ENCODE measurements at places on chromosomes 2 and 18. TPM values are rescaled to one million over a fixed set of nuclear protein-coding genes. Genes with fewer than 3 reads are reported as not detected.

DNA sequence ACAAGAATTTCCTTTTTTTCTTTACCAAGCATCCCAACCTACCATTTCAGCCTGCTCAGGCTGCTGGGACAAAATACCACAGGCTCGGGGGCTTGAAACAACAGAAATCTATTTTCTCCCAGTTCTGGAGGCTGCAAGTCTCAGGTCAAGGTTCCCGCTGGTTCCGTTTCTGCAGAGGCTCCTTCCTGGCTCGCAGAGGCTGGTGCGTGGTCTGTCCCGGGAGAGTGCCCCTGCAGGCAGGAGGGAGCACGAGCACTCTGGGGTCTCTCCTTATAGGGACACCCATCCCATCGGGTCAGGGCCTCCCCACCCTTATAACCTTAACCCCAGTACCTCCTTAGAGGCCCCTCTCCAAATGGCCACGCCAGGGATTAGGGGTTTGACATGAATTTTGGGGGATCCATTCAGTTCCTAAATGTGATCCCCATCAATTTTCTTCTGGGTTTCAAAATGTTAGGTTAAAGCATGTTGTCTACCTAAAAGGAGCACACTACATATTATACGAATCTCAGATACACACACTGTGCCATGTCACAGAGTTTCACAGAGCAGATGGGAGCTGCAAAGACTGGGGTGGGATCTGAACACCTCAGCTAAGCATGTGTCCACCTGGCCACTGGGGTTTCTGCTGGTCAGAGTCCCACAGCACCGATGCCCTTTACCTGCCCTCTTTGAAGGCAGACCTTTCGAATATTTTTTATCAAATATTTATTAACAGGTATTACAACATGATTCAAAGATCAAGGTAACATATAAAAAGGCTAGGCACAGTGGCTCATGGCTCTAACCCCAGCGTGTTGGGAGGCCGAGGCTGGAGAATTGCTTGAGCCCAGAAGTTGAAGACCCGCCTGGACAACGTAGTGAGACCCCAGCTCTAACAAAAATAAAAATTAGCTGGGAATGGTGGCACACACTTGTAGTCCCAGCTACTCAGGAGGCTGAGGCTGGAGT, 17.6 kb upstream of the ADI1 start:
- H3K4me3 ChIP-seq = peak overlapping the region; percentile 31
- no peaks in the 10 kb centered on the region for H3K36me3 ChIP-seq
- DNase-seq = no peak
- no peaks in the 10 kb centered on the region for H3K27me3 ChIP-seq
- H3K27ac ChIP-seq = peak overlapping the region; percentile 28
- peaks cover 12% of the 10 kb centered on the region for H3K4me1 ChIP-seq

DNA sequence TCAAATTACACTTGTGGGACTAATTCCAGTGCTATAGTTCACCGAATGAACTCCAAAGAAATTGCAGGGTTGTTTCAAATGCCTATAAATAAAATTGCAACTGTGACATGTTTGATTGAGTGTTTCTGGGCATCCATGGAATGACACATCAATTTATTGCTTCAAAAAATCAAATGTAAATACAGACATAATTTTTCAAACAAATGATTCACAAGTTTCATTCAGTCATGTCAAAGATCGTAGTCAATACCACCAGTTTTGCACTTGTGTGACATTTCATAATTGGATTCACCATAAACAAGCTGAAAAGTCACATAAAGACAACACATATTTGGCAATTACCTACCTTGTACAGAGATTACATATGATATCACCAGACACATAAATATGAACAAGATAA, 350.8 kb downstream of the CDH2 start:
- H3K36me3 ChIP-seq = peaks cover 3% of the 10 kb centered on the region
- H3K4me1 ChIP-seq = peaks cover 30% of the 10 kb centered on the region
- no peak for DNase-seq
- H3K27ac ChIP-seq = no peak overlapping the region

GRCh38 chr18:80192653-80193385, 54.5 kb downstream of the PARD6G start:
- H3K4me1 ChIP-seq = peaks cover 24% of the 10 kb centered on the region
- H3K27ac ChIP-seq = no peak overlapping the region
- H3K4me3 ChIP-seq = no peak overlapping the region
- no peak for DNase-seq
- no peaks in the 10 kb centered on the region for H3K27me3 ChIP-seq

DNA sequence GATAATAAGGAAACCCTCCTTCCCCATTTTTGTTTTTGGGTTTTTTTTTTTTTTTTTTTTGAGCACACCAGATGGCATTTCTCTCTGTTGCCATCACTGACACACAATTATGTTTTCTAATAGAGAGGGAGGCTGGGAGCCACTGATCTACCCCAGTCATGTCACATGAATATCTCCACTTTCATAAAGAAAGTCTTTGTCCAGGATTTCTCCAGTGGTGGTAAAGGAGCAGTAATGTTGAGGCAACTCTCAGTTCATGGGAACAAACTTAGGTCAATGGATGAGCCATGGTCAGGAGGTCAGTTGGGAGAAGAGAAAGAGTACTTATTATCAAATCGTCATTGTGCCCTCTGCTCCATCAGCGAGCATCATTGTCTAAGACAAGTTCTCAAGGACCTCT, 603.7 kb downstream of the ARHGAP15 start:
- H3K27me3 ChIP-seq = no peaks in the 10 kb centered on the region
- no peak overlapping the region for H3K27ac ChIP-seq
- no peaks in the 10 kb centered on the region for H3K36me3 ChIP-seq
- H3K4me1 ChIP-seq = peaks cover 49% of the 10 kb centered on the region

GRCh38 chr2:230812033-230812432, 52.7 kb upstream of the ITM2C start:
- H3K27me3 ChIP-seq = no peaks in the 10 kb centered on the region
- H3K4me3 ChIP-seq = no peak overlapping the region
- DNase-seq = no peak
- H3K36me3 ChIP-seq = peaks cover 7% of the 10 kb centered on the region

GRCh38 chr2:218291318-218292047, 820 bp downstream of the TMBIM1 start:
- H3K36me3 ChIP-seq = no peaks in the 10 kb centered on the region
- H3K4me1 ChIP-seq = peaks cover 30% of the 10 kb centered on the region
- H3K27ac ChIP-seq = no peak overlapping the region
- H3K4me3 ChIP-seq = peak overlapping the region; percentile 19

DNA sequence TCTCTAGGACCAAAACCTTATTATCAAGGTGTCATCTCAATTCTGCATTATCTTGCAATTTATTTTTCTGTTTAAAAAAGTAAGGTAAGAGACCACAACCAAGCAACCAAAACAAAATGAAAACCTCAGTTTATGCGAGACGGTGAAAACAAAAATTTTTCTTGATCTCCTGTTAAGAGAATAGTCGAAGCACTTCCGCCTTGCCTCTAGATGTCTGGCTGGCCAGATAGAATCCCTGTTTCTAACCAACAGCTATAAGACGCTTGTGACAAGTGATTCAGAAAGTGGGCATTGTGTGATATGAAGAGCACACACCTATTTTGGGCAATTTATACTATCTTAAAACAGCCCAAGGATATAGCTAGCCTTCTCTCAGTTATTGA, 51.2 kb downstream of the MGAT5 start:
- no peaks in the 10 kb centered on the region for H3K27me3 ChIP-seq
- no peak for DNase-seq
- no peak overlapping the region for H3K27ac ChIP-seq
- peaks cover 3% of the 10 kb centered on the region for H3K4me1 ChIP-seq
- H3K4me3 ChIP-seq = no peak overlapping the region
- H3K36me3 ChIP-seq = peaks cover 2% of the 10 kb centered on the region

GRCh38 chr2:120371969-120372625, 26.2 kb downstream of the INHBB start:
- H3K27me3 ChIP-seq = no peaks in the 10 kb centered on the region
- peaks cover 4% of the 10 kb centered on the region for H3K4me1 ChIP-seq
- H3K4me3 ChIP-seq = no peak overlapping the region
- no peak overlapping the region for H3K27ac ChIP-seq

- peak overlapping the region; percentile 68 for H3K4me3 ChIP-seq
- H3K4me1 ChIP-seq = peaks cover 64% of the 10 kb centered on the region
- DNase-seq = no peak
- H3K36me3 ChIP-seq = peaks cover 2% of the 10 kb centered on the region
- peak overlapping the region; percentile 71 for H3K27ac ChIP-seq
Measured at GRCh38 chr2:109609352-109610024, 4.3 kb downstream of the SEPTIN10 start.

DNA sequence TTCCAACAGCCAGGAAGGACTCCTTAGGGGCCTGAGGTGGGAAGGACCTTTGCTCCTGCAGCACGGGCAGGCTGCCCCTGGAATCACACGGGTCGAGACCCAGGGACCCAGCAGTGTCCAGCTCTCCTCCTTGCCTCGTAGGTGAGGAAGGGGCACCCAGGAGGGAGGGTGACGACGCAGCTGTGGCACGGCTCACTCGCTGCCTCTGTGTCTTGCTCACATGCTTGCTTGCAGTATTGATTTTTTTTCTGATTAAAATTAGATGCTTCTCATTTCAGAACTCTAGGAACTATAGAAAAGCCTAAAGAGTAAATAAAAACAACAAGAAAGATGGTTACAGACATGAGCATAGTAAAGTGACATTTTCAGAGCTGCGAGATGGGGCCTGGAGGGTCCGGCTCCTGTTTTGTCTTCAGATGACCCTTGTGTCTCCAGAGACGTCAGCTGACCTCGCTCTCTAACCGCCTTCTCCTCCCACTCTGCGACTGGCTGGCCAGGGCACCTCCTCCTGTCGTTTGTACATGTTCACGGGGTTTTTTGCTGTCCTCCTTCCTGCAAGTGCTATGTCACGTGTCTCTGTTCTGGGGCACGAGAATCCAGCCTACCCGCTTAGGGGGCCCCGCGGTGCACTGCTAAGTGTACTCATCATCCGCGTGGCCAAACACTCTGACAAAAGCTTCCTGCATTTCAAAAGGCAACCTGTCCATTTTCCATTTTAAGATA, 65.7 kb upstream of the ZNF236 start:
- no peaks in the 10 kb centered on the region for H3K27me3 ChIP-seq
- H3K36me3 ChIP-seq = no peaks in the 10 kb centered on the region
- H3K4me1 ChIP-seq = peaks cover 18% of the 10 kb centered on the region
- H3K27ac ChIP-seq = no peak overlapping the region

GRCh38 chr2:219292616-219293015, 13.4 kb downstream of the DNAJB2 start:
- H3K27ac ChIP-seq = no peak overlapping the region
- no peaks in the 10 kb centered on the region for H3K36me3 ChIP-seq
- H3K4me3 ChIP-seq = peak overlapping the region; percentile 34
- peaks cover 6% of the 10 kb centered on the region for H3K4me1 ChIP-seq
- no peak for DNase-seq

- DNase-seq = no peak
- peaks cover 63% of the 10 kb centered on the region for H3K4me1 ChIP-seq
- no peaks in the 10 kb centered on the region for H3K36me3 ChIP-seq
- H3K27ac ChIP-seq = no peak overlapping the region
- no peaks in the 10 kb centered on the region for H3K27me3 ChIP-seq
Measured at GRCh38 chr2:16643099-16643498, 22.5 kb downstream of the CYRIA start.

GRCh38 chr2:158931572-158931971, 36.9 kb upstream of the TANC1 start:
- H3K27ac ChIP-seq = peak overlapping the region; percentile 1
- H3K4me1 ChIP-seq = peaks cover 14% of the 10 kb centered on the region
- DNase-seq = no peak
- H3K36me3 ChIP-seq = no peaks in the 10 kb centered on the region
- H3K27me3 ChIP-seq = no peaks in the 10 kb centered on the region

DNA sequence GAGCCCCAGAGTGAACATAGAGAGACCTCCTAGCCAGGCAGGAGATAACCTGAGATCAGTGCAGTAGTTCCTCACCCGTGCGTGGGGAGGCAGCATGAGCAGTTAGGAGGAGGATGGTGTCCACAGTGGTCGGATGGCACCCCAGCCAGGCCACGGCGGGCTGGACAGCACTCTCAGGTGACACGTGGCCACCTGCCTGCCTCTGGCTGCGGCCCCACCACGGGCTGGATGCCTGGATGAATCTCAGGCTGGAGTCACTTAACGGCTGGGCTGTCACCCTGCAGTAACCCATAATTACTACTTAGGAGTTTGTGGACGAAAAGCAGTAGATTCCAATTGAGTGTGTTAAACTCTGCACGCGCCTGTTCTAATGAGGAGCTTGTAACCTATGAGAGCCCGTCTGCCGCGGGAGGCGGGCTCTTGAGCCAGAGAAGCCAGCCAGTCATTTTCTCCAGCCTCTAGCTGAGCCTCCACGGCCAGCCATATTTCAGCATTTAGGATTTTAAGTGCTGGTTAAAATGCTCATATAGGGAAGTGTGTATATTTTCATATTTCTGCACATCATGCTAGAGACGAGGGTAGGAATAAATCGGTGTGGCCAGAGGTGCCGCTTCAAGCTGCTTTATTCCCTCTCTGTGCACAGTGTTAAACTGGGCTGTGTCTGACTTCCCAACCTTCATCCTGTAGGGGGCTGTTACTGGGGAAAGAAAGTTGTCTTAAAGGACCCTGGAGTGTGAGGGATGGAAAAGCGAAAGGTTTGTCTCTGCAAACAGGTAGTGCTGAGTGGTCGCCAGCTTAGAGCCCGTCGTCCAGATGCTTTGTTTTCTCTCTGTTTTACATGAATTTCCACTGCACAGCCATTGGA, 144.0 kb downstream of the GLI2 start:
- no peaks in the 10 kb centered on the region for H3K36me3 ChIP-seq
- peaks cover 52% of the 10 kb centered on the region for H3K4me1 ChIP-seq
- H3K4me3 ChIP-seq = peak overlapping the region; percentile 41
- peaks cover 5% of the 10 kb centered on the region for H3K27me3 ChIP-seq
- no peak for DNase-seq

- DNase-seq = no peak
- peak overlapping the region; percentile 53 for H3K27ac ChIP-seq
- no peak overlapping the region for H3K4me3 ChIP-seq
- H3K36me3 ChIP-seq = peaks cover 6% of the 10 kb centered on the region
- no peaks in the 10 kb centered on the region for H3K27me3 ChIP-seq
Measured at GRCh38 chr2:239238839-239239606, 161.8 kb downstream of the HDAC4 start.

- peaks cover 100% of the 10 kb centered on the region for H3K27me3 ChIP-seq
- H3K4me1 ChIP-seq = peaks cover 12% of the 10 kb centered on the region
- peaks cover 2% of the 10 kb centered on the region for H3K36me3 ChIP-seq
- no peak overlapping the region for H3K27ac ChIP-seq
- H3K4me3 ChIP-seq = no peak overlapping the region
Measured at GRCh38 chr2:44997963-44998362, 11.3 kb downstream of the SIX2 start.

DNA sequence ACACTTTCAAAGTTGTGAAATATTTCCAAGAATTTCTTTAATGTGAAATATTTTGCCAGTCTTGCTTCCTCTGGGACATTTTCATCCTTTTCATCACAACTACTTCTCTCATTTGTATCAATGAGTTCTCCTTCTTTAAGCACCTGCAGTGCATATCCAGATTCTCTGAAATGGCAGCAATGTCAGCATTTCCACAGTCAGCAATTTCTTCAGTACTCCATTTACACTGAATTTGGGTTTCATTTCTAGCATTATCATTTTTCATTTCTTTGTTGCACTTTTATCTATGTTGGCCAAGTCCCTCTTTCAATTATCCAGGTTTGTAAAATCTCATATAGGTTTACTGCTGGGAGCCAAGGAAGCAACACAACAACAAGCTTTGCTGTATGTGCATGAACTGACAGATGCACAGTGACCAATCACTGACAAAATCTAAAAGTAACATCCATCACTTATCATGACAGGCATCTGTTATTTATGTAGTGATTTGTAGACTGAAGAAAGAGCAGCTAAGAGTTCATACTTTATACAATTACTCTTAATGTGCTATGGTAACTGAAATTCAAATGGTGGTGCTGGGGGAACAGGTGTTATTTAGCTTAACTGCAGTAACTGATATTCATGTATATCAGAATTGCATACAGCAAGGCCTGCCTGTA, 43.9 kb downstream of the SS18 start:
- no peak overlapping the region for H3K4me3 ChIP-seq
- no peaks in the 10 kb centered on the region for H3K27me3 ChIP-seq
- peaks cover 15% of the 10 kb centered on the region for H3K36me3 ChIP-seq
- no peak overlapping the region for H3K27ac ChIP-seq
- DNase-seq = no peak
- no peaks in the 10 kb centered on the region for H3K4me1 ChIP-seq

The ZSCAN30 gene
- total RNA-seq = 14.6 TPM

The WDSUB1 gene
- 4.9 TPM for total RNA-seq

The NETO1 gene
- 6.9 TPM for total RNA-seq

All from neural crest cell (in vitro differentiated cells).